ENCODE measurements at places on chromosomes 6 and 20.

DNA sequence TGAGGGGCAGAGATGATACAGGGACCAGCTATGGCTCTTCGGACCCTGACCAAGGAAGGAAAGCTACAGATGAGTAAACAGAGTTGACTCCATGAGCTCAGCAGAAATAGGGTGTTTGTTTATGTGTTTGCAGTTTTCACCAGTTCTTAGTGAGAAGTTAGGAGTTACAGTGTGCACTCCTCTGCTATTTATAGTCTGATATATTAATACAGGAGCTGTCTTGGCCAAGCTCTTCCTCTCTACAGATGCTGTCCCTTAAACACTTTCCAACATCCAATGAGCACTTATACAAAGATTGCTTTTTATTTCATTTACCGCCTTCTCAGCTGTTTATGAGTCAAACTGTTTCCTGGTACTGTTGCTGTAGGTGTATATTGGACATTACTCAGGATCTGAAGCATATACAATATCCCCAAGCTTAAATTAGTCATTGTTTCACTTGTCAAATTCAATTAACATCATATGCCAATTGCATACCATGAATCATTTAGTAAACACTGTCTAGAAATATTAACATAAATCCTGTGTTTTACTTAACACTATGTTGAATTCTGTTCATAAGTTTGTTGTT is 618.0 kb downstream of the PRKN start:
- no peak for DNase-seq

GRCh38 chr20:571754-572441 is 28.3 kb upstream of the CSNK2A1 start:
- no peak for DNase-seq

DNA sequence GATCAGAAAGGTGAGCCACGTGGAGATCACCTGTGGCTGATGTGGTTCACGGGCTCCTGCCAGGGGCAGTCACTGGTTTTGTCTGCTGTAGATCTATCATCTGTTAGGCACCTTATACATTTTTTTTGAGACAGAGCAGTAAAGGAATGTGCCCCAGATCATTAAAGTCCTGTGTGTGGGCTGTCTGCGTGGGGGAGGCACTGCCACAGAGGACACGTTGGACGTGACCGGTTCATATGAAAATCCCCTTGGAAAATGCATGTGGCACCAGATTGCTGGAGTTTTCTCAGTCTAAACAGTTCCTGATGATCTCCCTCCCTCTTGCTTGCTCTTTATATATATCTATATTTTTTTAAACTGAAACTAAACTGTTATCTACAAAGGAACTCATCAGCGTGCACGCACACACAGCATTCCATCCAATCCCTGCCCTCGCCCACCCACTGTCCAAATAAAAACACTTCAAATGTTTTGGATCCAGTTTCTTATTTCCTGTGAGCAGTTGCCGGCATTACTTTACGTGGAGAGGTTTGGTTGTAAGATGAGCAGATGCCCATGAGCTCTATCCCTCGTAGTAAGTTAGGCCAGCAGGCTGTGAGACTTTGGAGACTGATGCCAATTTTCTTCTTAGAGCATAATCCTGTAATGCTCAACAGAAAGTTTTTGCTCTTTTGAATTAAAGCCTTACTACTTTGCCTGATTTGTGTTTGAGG is 161.6 kb upstream of the EXOC2 start:
- no peak for DNase-seq

DNA sequence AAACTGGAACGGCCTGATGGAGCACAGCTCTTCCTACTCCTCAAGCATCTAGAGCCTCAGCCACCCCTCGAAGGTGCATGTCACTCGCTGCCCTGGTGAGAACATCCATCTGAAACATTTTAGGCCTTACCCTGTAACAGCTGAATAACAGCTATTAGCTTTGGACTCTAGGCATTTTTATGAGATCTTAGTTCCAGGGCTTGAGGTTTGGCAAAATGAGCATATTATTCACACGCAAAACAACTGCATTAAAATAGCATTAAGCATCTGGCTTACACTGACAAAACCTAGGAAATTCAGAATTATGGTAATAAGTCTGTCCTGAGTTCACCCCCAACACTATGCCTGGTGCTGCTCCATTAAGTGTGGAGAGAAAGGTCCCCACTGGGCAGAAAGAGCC is 56.1 kb downstream of the ADAT2 start:
- DNase-seq = no peak

DNA sequence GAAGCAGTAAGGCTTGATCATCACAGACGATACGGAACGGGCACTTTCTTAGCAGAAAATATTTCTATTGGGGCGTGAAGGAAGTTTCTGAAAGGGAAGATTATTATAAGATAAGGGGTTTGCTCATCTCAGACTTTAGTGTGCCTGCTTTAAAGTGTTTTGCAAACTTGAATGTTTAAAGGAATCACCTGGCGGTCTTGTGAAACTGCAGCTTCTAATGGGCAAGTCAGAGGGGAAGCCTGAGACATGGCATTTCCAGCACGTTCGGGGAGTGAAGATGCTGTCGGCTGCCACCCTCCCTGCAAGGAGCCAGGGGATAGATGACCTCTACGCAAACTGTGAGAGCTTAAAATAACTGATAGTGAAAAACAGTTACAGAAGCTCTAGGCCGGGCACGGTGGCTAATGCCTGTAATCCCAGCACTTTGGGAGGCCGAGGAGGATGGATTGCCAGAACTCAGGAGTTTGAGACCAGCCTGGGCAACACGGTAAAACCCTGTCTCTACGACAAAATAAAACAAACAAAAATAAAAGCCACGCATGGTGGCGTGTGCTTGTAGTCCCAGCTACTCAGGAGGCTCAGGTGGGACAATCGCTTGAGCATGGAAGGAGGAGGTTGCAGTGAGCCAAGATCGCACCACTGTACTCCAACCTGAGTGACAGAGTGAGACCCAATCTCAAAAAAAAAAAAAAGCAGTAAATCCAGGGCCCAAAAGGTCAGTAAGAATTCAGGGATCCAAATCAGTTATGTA is 2.3 kb upstream of the KIF16B start:
- no peak for DNase-seq
